CD4-positive, alpha-beta memory T cell (primary cell): ENCODE measurements at places on chromosomes 7 and 10.

DNA sequence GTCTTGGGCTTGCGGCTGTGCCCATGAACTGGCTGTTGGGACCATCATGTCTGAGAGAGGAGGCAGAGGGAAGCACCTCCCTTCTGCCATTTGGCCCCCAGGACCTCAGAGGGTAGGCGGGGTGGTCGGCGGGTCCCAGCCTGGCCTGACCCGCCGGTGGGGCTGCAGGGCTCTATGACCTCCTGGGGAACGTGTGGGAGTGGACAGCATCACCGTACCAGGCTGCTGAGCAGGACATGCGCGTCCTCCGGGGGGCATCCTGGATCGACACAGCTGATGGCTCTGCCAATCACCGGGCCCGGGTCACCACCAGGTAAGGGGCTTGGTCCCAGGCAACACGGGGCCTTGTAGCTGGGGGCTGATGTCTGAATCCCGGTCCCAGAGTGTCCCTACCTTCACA, 14.1 kb downstream of the SUMF2 start:
- no peak for DNase-seq
- no peaks in the 10 kb centered on the region for H3K27me3 ChIP-seq
- no peak overlapping the region for H3K27ac ChIP-seq

- no peak overlapping the region for H3K27ac ChIP-seq
- H3K36me3 ChIP-seq, result peaks cover 14% of the 10 kb centered on the region
- no peaks in the 10 kb centered on the region for H3K27me3 ChIP-seq
- no peak for DNase-seq
- H3K4me1 ChIP-seq, result peaks cover 37% of the 10 kb centered on the region
Observed at GRCh38 chr10:109898666-109899355, 24.5 kb downstream of the XPNPEP1 start.

DNA sequence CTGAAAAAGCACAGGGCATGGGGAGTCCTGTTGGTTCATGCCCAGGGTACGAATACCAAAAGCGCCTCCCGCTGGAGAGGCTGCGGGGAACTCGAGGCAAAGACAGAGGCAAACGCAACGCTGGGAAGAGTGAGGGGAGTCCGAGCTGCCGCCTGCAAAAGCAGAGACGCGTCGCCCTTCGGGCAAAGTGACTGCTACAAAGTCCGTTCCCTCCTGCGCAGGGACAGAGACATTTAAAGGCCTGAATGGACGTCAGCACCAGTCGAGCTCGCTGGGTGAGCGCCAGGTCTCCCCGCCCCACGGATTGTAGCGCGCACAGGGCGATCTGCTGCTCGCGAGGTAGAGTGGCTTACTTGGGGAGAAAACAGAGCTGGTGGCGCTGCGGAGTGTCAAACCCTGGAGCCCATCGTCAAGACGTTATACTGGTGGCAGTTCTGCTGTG, 732.8 kb downstream of the ZWINT start:
- H3K4me1 ChIP-seq, result no peaks in the 10 kb centered on the region
- no peaks in the 10 kb centered on the region for H3K36me3 ChIP-seq
- no peaks in the 10 kb centered on the region for H3K27me3 ChIP-seq
- DNase-seq, result no peak
- no peak overlapping the region for H3K27ac ChIP-seq

GRCh38 chr7:23235813-23236221, 10.8 kb upstream of the GPNMB start:
- H3K27ac ChIP-seq, result no peak overlapping the region
- no peak for DNase-seq

DNA sequence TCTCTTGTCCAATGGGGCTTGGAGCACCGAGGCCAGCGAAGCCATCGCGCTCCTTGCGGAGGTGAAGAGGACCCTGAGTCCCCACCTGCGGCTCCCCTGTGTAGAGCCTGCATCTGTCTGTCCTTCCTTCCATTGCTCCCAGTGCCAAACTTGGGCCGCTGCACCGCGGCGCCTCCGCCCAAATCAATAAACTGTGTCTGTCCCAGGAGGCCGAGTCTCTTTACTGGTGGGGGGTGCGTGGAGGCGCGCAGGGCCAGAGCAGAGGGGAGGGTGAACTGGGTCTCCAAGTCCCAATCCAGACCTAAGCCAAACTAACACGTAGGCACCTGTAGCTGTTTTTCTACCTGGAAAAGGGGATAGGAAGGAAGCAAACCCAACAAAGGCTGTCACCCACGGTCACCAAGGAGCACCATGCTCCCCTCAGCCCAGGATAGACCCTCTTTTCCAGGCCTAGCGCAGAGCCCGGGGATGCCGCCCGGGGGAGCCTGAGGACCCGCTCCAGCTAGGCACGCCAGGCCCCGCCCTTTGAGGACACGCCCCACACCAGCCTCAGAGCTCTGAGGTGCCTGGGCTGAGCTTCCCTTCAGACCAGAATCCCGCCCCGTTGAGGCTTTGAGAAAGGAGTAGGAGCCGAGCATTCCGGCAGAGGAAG, 1.2 kb upstream of the CHAT start:
- no peaks in the 10 kb centered on the region for H3K36me3 ChIP-seq
- no peaks in the 10 kb centered on the region for H3K4me1 ChIP-seq
- H3K27ac ChIP-seq, result no peak overlapping the region
- peaks cover 20% of the 10 kb centered on the region for H3K27me3 ChIP-seq
